ENCODE measurements at places on chromosomes 13 and 19. TPM values are rescaled to one million over a fixed set of nuclear protein-coding genes. Genes with fewer than 3 reads are reported as not detected.

The STARD13 gene
- total RNA-seq: 23.3 TPM

The EPSTI1 gene
- 1.9 TPM for total RNA-seq

The TM9SF2 gene
- 153 TPM for total RNA-seq

The CACNG8 gene
- total RNA-seq: 0.12 TPM

The SRRM5 gene
- not detected for total RNA-seq

All from aortic smooth muscle cell (primary cell).